ENCODE measurements at places on chromosomes 7 and 10.

DNA sequence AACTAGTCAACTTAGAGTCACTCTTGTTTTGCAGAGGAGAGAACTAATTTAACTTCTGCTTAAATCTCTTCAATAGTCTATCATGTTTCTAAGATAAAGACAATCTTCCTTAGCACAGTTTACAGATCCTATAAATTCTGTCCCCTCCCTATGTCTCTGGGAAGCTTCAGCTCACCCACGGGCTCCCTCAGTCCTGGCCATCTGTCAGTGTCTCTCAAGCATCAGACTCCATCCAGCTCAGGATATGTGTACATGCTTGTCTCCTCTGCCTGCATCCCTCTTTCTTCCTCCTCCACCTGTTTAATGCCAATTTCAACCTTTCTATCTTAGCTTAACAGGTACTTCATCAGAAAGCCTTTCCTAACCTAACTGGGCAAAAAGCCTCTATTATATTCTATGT lies 177.1 kb upstream of the PTER start:
- no peak for DNase-seq

GRCh38 chr10:103153302-103154197 lies 39.5 kb downstream of the NT5C2 start:
- DNase-seq: peak; percentile 39

GRCh38 chr7:24192053-24192452 lies 91.9 kb upstream of the NPY start:
- DNase-seq: no peak

GRCh38 chr10:1183033-1183396 lies 126.8 kb downstream of the WDR37 start:
- DNase-seq: no peak

DNA sequence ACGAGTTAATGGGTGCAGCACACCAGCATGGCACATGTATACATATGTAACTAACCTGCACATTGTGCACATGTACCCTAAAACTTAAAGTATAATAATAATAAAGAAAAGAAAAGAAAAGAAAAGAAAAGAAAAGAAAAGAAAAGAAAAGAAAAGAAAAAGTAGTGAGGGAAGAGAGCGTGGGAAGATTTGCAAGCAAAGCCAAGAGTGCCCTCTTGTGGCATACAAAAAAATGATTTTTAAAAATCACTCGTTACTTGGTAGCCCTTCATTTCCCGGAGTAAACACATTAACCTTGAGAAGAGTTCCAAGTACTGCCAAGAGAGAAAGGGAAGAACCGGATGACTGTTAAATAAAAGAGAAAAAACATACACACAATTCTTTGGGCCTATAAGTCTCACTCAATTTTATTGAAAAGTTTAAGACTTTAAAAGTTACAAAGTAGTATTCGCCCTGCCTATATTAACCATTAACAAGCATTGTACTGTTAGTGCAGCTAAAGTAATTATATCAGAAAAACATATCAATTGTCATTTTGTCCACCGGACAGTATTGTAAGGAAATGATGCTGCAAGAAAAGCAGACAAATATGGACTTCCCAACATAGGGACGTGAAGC lies 6.2 kb upstream of the CH25H start:
- peak; percentile 55 for DNase-seq

DNA sequence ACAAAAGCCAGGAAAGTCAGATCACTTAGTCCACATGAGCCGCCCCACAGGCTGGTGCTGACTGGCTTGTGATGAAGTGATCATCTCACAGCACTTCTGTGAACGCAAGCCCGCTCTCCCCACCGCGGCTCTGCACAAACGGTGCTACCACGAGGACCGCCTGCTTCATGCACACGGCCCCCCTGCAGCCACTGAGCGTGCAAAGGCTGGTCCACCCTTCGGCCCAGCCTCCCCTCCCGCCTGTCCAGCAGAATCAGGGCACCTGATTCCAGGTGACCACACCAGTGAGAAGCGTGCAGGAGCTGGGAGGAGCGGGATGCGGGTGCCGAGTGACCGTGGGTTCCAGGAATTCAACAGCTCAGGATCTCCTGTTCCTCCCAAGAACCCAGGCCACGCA lies 32.2 kb downstream of the MAD1L1 start:
- no peak for DNase-seq

GRCh38 chr10:14466257-14466656 lies 135.5 kb upstream of the FRMD4A start:
- DNase-seq: no peak

GRCh38 chr7:139192014-139192706 lies 38.9 kb upstream of the UBN2 start:
- DNase-seq: no peak

- no peak for DNase-seq
Observed at GRCh38 chr7:137160236-137160635, 183.3 kb downstream of the PTN start.
